ENCODE measurements at places on chromosomes 4 and X.

GRCh38 chrX:10041383-10041782, 74.2 kb downstream of the CLDN34 start:
- DNase-seq: no peak

DNA sequence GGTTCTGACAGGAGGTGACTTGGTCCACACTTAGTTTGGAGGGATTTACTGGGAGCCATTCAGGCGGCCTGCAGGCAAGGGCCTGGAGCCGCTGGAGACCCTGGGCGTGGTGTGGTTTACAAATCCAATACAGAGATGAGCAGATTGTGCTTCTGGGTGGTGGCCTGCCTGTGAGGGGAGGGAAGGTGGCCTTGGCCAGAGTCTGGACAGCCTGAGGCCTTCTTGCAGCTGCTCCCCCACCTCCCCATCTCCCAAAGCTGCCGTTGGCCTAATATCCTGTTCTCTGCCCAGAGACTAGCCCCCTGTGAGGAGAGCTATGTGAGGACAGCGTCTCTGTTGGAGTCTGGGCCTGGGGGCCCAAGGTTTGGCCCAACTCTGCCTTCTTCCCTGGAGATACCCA, 163.9 kb upstream of the MAMLD1 start:
- DNase-seq: no peak

GRCh38 chr4:135385830-135386581, 1184.4 kb upstream of the PABPC4L start:
- DNase-seq: no peak

GRCh38 chr4:11158971-11159370, 269.7 kb downstream of the HS3ST1 start:
- DNase-seq: no peak

- DNase-seq: no peak
These were observed 27.3 kb upstream of the PHEX start for GRCh38 chrX:22004866-22005265.

- DNase-seq: no peak
These were observed 14.8 kb upstream of the CXCR3 start for GRCh38 chrX:71632923-71633657.

GRCh38 chr4:142202404-142203332, 566.3 kb downstream of the IL15 start:
- DNase-seq: no peak

GRCh38 chrX:52262195-52262546, 77.5 kb downstream of the MAGED4 start:
- DNase-seq: no peak

DNA sequence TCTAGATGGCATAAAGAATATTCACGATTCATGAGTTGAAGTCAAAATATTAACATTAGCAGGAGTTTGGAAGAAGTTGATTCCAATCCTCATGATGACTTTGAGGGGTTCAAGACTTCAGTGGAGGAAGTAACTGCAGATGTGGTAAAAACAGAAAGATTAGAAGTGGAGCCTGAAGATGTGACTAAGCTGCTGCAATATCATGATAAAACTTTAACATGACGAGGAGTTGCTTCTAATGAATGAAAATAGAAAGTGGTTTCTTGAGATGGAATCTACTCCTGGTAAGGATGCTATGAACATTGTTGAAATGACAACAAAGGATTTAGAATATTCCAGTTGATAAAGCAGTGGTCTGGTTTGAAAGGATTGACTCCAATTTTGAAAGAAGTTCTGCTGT, 70.1 kb upstream of the TMLHE start:
- DNase-seq: no peak

GRCh38 chr4:2761035-2761923, 5.1 kb upstream of the TNIP2 start:
- DNase-seq: no peak

GRCh38 chr4:118814058-118814457, 21.9 kb downstream of the SEC24D start:
- DNase-seq: no peak

DNA sequence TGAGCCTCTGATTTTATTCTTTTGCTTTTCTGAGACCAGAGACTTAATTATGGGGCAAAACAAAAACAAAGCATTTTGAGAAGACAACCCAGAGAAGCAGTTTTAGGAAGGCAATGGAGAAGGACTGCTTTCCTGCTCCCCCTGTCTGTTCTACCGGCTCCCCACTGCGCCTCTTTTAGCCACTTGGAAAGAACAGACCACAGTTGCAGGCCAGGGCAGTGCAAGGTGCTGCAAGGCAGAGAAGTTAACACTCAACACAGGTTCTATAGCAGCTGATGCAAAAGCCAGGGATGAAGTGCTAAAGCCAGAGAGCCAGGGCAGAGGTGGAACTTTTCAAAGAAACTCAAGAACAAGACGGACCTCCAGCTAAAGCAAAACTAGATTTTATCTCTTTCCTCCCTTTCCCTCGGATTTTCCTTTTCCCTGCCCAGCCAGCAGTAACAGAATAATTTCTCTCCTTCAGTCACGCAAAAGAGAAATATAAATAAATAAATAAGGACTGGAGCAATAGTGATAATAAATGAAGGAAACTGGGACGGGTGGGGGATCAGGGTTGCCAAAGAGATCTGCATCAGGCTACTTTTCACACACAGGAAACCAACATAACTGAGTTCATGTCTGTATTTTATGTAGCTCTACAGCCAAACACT, 10.4 kb downstream of the SH3RF1 start:
- no peak for DNase-seq

GRCh38 chrX:9356846-9357245, 108.0 kb upstream of the TBL1X start:
- no peak for DNase-seq

GRCh38 chrX:101482296-101482695, 3.0 kb upstream of the ARMCX4 start:
- no peak for DNase-seq

GRCh38 chr4:15438939-15439524, 11.2 kb downstream of the C1QTNF7 start:
- no peak for DNase-seq

DNA sequence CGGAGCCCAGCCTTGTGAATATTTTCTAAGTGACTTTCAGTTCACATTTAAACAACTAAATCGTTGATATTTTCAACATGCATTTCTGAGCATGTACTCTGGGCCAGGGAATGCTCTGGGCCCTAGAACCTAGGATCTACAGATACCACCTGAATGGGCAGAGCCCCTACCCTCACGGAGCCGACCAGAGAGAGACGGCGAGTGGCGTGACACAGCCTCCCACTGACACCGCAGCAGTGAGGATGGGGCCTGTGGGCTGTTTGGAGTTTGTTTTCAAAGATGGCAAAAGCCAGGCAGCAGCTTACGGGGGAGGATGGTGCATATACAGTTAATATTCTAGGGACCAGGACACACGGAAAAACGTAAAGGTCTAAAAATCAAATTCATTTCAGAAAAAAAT, 17.7 kb downstream of the NELFA start:
- no peak for DNase-seq

- DNase-seq: no peak
These were observed 25.9 kb downstream of the MGAT4D start for GRCh38 chr4:140472156-140472555.

GRCh38 chr4:144711700-144712456, 65.9 kb downstream of the HHIP start:
- DNase-seq: no peak

DNA sequence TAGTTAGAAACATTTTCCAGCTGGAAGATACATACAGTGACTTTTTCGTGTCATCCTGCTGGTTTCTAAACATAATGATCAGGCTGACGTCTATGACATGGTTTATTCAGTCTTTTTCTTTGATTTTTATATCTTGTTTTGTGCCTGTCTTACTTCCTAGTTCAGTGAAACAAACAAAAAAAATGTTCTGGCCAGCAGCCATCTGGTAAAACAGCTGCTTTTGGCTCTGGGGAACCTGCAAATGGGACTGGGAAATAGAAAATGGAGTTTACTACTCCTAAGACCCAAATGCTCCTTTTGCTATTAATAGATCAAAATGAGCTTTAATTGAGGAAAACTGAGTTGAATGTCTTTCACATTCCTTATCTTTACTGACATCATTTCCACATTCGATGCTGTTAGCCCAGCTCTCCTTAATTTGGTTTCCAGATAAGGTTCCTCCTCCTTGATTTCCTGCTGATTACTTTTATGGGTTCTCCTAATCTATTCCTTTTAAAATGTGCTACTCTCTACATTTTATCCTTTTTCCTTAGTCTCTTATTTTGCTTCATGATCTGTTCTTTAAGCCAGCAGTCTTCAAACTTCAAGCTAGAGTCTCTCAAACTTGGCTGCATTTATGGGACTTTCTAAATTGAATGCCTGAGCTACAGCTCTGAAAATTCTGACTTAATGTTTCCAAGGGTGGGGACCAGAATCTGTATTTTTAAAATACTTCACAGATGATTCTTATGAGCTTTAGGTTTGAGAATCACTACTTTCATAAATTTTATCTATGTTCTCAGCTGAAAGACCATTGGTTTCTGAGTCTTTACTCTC, 499.5 kb downstream of the ANKRD50 start:
- DNase-seq: no peak

GRCh38 chr4:158411269-158411668, 110.4 kb upstream of the RXFP1 start:
- no peak for DNase-seq

- no peak for DNase-seq
These were observed 59.0 kb downstream of the THOC2 start for GRCh38 chrX:123673813-123674212.

GRCh38 chr4:74433541-74434172, 11.3 kb upstream of the AREG start:
- no peak for DNase-seq

- DNase-seq: no peak
These were observed 101.1 kb downstream of the ATP8A1 start for GRCh38 chr4:42555828-42556227.

DNA sequence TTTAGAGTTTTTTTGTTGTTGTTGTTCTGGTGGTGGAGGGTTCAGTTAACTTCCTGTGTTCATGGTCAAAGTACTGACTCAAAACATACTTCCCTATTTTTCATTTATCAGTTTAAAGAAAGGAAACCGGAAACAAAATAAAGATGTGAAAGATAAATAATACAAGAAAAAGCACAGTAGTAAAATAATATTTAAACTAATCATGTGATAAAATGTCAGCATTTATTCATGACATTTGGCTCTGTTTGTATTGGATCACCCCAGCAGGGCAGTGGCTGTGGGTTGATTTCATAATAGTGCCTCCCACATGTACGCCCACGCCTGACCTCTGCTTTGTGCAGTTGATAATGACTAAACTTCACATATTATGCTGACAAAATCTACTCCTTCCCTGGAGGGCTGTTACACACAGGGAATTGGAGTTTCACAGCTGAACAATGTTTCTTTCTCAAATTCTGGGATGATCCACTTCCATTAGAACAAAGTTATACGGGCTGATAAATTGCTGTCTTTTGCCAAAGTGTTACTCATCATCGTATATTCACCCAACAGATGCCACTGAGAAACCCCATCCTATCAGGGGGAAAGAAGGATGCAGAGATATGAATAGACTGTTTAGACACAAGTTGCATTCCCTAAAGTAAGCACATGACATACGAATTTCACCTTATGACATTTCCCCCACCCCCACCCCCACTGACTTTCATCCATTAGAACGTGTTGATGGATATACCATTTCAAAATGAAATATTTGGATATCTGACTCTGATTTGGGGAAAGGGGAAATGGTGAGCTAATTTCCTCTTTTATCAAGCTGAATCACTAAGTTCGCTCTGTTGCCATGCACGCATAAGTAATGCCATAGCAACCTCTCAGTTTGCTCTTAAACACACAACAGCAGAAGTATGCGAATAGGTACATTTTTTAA, 48.3 kb downstream of the AMELX start:
- peak; percentile 56 for DNase-seq

- DNase-seq: no peak
These were observed 11.1 kb upstream of the LRAT start for GRCh38 chr4:154732669-154733068.

GRCh38 chr4:38138363-38138762, 178.2 kb downstream of the PTTG2 start:
- no peak for DNase-seq

DNA sequence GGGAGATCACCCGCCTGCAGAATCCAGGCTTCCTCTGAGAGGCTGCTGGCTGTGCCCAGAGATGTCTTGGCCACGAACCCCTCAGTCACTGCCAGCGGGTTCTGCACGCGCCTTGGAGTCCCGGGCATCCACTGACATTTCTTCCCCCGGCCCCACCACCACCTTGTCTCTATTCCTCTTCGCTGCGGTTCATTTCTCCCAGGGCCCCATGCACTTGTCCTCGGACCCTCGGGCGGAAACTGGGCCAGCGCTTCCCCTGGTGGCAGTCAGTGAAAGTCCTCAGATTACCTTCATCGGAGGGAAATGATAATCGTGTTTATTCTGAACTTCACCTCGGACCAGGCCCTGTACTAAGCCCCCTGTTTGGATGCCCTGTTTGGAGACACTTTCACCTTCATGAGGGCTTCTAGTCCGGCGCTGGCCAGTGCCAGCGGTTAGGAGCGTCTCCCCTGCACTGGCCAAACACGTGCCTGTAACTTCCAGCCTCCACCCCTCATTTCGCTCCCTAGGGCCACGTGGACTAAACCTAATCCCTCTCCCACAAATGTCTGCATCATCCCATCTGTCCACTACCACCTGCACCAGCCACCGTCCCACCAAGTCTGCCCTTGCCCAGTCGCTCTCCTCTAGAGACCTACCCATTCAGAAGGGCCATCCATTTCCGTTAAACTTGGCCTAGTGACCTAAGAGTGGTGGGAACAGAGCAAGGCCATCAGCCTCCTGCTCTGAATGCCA, 82.0 kb downstream of the DCTD start:
- DNase-seq: no peak

DNA sequence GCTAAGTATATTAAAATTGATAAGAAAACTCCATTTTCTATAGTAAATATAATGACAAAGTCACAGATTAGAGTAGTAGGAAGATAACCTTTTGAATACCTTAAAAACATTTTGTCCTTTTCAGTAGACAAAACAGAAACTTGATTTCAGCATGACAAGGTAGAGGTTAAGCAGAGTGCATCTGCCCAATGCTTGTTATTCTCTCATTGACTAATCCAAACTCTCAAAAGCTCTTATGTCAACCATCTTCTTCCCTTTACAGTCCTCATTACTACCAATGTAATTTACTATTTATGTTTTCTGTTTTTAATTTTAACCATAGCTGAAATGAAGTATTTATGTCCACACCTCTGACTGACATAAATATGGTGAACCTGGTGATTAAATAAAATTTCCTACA, 11.1 kb downstream of the NIPAL1 start:
- no peak for DNase-seq

DNA sequence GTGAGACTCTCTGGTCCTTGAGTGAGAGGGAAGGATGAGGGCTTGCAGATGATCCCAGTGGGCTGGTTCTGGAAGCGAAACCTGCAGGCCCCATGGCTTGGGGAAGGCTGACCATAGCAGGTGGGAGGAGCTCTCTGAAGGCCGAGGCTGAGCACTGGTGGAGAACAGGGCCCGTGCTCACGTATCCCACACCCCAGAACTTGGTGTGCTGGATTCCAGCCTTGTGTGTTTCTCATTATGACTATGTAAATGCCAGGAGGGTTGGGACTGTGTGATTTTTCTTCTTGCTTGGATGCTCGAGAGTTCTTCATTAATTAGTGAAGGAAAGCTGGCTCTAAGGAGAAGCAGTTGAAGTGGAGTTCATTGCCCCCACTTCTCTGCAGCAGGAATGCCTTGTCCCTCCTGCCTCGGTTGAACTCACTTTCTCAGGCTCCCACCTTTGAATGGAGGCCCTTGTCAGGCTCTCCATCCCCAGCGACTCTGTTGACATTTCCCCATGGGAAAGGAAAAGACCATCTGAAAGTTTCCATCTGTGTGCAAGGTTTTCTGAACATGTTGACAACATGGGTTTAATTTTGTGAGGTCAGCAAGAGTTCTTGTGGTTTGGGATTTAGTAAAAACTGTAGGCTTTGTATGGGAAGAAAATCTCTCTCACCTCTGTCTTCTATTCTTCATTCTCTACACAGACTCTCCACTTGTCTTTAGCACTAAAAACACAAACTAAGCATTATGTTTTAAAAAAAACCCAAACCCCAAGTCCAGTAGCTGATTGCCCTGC, 57.7 kb downstream of the TBL1X start:
- DNase-seq: no peak
